ENCODE measurements at places on chromosomes 11 and 22.

DNA sequence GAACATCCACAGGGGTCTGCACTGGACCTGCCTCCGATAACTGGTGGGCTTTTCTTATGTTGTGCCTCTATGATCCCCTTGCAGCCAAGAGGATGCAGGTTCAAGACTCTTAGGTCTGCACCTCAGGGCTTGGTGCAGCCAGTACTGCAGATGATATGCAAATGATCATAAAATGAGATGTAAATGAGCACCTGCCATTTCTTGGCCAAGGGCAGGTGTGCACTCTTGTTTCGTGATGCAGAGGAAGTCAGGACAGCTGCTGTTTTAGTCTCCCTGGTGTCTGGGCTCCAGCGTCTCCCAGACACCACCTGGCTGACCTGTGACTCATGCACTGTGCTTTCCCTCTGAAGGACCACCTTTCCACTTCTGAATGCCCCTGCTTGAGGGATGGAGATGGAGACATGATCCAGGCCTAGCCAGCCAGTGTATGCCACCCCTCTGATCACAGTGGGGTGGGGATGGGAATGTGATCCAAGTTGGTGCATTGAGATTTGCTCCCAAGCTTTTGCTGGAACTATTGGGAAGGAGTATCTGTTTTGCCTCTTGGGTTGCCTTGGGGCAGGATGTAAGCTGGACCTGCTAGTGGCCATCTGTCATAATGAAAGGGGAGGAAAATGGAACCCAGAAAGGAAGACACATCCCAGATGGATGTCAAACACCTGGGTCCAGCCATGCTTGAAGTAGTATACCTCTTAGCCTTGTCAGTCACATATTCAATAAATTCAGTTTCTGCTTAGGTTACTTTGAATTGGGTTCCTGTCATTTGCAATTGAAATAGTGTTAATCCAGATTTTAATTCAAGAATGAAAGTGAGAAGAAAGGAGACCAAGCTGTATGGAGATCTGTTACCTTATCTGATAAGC is 3.3 kb upstream of the KCNJ11 start:
- no peaks in the 10 kb centered on the region for H3K36me3 ChIP-seq
- no peaks in the 10 kb centered on the region for H3K4me1 ChIP-seq
- no peak overlapping the region for H3K27ac ChIP-seq

DNA sequence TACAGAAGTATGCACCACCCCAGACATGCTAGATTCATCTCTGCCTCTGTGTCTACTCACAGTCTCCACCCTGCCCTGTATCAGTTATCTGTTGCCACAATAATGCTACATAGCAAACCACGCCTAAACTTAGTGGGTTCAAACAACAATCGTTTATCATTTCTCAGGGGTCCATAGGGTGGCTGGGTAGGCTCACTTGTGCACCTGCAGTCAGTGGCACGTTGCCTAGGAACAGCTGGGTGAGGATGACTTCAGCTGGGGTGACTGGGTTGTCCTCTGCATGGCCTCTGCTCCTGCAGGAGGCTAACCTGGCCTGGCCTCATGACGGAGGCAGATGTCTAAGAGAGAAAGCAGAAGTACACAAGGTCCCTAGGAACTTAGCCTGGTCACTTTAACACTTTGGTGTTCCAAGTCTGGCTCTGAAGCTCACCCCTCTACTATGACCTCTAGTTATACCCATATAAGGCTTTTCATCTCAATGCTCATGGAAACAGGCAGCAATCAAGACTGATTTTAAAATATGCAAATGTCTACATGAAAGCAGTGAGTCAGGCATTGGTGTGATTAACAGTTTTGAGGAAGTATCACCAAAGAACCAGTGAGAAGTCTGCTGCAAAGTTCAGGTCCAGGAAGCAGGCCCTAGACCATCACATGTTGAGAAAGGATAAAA is 10.7 kb downstream of the OLFML1 start:
- H3K36me3 ChIP-seq, result no peaks in the 10 kb centered on the region
- H3K4me1 ChIP-seq, result no peaks in the 10 kb centered on the region
- peaks cover 3% of the 10 kb centered on the region for H3K27me3 ChIP-seq

- H3K27me3 ChIP-seq, result no peaks in the 10 kb centered on the region
- H3K4me1 ChIP-seq, result no peaks in the 10 kb centered on the region
- no peak overlapping the region for H3K27ac ChIP-seq
Measured at GRCh38 chr11:120455487-120455886, 56.1 kb upstream of the GRIK4 start.

DNA sequence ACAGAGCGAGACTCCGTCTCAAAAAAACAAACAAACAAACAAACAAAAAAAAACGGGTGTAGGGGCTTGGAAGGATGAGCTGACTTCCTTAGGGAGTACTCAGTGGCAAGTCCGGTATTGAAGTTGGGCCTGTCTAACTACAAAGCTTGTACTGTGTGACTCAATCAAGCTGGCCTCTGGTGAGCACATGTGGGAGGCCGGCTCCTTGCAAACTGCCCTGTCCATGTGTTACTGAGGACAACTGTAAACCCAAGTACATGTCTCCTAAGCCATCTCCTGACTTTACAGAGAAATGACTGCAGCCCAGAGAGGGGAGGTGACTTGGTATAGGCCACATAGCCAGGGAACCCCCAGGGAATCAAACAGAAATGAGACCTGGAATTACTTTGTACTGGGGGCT is 11.6 kb downstream of the RIBC2 start:
- DNase-seq, result no peak
- H3K4me1 ChIP-seq, result no peaks in the 10 kb centered on the region
- H3K4me3 ChIP-seq, result no peak overlapping the region
- no peak overlapping the region for H3K27ac ChIP-seq

DNA sequence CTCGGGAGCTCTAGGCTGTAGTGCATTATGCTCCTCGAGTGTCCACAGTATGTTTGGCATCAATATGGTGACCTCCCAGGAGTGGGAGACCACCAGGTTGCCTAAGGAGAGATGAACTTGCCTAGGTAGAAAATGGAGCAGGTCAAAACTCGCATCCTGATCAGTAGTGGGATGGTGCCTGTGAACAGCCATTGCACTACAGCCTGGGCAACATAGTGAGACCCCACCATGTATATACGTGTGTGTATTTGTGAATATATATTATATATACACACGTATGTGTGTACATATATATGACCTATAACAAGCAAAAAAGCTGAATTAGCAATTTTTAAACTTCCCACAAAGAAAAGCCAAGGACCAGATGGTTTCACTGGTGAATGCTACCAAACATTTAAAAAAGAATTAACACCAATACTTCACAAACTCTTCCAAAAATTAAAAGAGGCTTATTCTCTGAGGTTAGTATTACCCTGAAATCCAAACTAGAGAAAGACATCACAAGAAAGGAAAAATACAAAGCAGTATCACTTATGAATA is 97.4 kb downstream of the RNF169 start:
- DNase-seq, result no peak
- no peak overlapping the region for H3K27ac ChIP-seq

DNA sequence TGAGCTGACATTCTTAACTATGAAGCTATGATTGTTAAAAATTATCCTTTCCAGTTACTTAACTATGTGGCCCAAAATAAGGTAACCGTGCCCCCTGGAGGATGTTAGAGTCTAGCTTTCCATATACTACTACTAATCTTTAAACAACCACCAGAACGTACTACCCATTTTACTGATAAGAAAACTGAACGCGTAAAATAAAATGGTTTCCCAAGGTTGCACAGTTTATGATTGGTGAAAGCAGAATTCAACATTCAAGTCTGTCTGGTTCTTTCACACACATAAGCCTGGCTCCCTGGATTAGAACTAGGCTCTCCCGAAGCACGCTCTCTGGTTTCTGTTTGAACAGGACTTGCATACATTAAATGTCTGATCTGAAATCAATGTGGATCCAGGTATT is 437.8 kb upstream of the CCDC90B start:
- DNase-seq, result peak; percentile 8
- no peak overlapping the region for H3K4me3 ChIP-seq
- no peaks in the 10 kb centered on the region for H3K4me1 ChIP-seq
- H3K27ac ChIP-seq, result no peak overlapping the region

- peaks cover 17% of the 10 kb centered on the region for H3K36me3 ChIP-seq
- no peaks in the 10 kb centered on the region for H3K27me3 ChIP-seq
- peak overlapping the region; percentile 65 for H3K27ac ChIP-seq
- DNase-seq, result no peak
Measured at GRCh38 chr11:35178873-35179272, 39.9 kb downstream of the CD44 start.

- no peak overlapping the region for H3K27ac ChIP-seq
- H3K27me3 ChIP-seq, result no peaks in the 10 kb centered on the region
- no peaks in the 10 kb centered on the region for H3K4me1 ChIP-seq
- no peak for DNase-seq
- H3K36me3 ChIP-seq, result no peaks in the 10 kb centered on the region
- no peak overlapping the region for H3K4me3 ChIP-seq
Measured at GRCh38 chr11:111798279-111798678, 32.1 kb upstream of the PPP2R1B start.

- H3K4me1 ChIP-seq, result peaks cover 28% of the 10 kb centered on the region
- no peak overlapping the region for H3K4me3 ChIP-seq
- H3K36me3 ChIP-seq, result no peaks in the 10 kb centered on the region
Measured at GRCh38 chr11:2218031-2218633, 46.5 kb upstream of the TH start.

GRCh38 chr11:128407962-128408361 is 179.4 kb downstream of the ETS1 start:
- H3K27me3 ChIP-seq, result no peaks in the 10 kb centered on the region
- H3K4me3 ChIP-seq, result no peak overlapping the region
- H3K4me1 ChIP-seq, result peaks cover 17% of the 10 kb centered on the region
- no peaks in the 10 kb centered on the region for H3K36me3 ChIP-seq
- no peak for DNase-seq

- H3K4me3 ChIP-seq, result no peak overlapping the region
- DNase-seq, result no peak
- H3K27ac ChIP-seq, result no peak overlapping the region
Measured at GRCh38 chr22:16601437-16602223, 9.0 kb upstream of the CCT8L2 start.

DNA sequence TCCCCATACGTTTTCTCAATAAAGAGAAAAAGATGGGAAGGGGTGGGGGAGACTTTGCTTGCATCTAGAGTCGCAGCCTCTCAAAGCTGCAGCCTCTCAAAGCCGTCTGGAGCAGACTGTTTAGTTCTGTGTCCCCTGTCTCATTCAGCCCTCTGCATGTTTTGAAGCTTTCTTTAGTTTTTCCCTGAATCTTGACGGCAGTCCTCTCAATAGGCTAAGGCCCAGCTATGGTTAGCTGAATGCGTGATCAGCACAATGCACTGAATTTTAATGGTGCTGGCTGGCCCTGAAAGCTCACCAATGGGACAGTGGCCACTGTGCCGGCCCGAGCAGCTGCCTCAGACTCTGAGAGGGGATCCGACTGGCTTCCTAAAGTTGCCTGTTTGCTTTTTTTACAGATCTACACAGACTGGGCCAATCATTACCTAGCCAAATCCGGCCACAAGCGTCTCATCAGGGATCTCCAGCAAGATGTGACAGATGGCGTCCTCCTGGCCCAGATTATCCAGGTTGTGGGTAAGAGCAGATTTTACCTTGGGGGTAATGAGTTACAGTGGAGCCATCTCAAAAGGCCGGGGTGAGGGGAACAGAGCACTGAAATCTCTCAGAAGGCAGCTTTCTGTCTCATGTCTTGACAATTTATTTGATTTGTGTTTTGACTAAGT is 119.6 kb downstream of the NAV2 start:
- DNase-seq, result no peak
- no peaks in the 10 kb centered on the region for H3K36me3 ChIP-seq
- H3K4me1 ChIP-seq, result no peaks in the 10 kb centered on the region
- H3K27ac ChIP-seq, result no peak overlapping the region
- H3K27me3 ChIP-seq, result no peaks in the 10 kb centered on the region

DNA sequence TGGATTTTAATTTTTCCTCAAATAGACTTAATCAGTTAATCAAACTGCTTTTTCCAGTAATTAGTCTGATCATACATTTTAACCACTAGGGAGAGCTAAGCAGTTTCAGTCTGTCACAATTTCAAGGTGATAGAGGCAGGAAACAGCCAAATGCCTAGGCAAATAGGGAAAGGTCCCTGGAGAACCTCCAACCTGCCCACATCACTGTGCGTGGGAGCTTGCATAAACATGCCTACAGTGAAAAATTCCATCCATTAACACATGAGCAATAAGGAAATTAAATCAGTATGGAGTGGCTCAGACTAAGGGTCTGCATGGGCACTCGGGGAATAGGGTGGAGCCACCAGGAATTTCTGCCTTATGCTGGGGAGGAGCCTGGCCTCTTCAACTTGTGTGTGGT is 74.6 kb downstream of the AASDHPPT start:
- peaks cover 3% of the 10 kb centered on the region for H3K27me3 ChIP-seq
- no peak overlapping the region for H3K27ac ChIP-seq

DNA sequence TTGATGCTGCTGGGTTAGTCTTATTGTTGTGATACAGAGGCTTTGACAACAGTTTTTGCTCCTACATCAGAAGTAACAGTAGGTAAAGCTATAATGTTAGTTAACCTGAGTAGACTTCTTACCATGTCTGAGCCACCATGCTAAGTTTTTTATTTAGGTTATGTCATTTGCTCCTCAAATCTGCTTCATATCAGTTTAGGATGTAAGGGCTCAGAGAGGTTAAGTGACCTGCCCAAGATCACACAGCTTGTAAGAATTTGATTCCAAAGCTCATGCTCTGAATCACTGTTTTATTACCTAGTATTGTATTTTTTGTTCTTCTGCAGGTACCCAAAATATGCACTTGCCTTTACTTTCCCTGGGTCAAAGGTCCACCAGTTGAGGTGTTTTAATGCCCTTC is 161.7 kb downstream of the COMMD9 start:
- H3K27ac ChIP-seq, result no peak overlapping the region
- H3K27me3 ChIP-seq, result no peaks in the 10 kb centered on the region
- H3K4me3 ChIP-seq, result no peak overlapping the region
- DNase-seq, result no peak
- no peaks in the 10 kb centered on the region for H3K36me3 ChIP-seq
- H3K4me1 ChIP-seq, result no peaks in the 10 kb centered on the region

Measured in naive thymus-derived CD4-positive, alpha-beta T cell (primary cell).